Stimulated activated CD4-positive, alpha-beta T cell treated with anti-CD3 and anti-CD28 coated beads, Interleukin-4, amount 100 ng/mL, for 4 hours (primary cell): ENCODE measurements at places on chromosomes 2 and 18.

- DNase-seq = no peak
Measured at GRCh38 chr2:202762556-202762955, 109.0 kb downstream of the ICA1L start.

- DNase-seq = no peak
Measured at GRCh38 chr18:36630917-36631316, 197.9 kb downstream of the TPGS2 start.

GRCh38 chr2:60936757-60937156, 55.4 kb downstream of the REL start:
- DNase-seq = no peak

DNA sequence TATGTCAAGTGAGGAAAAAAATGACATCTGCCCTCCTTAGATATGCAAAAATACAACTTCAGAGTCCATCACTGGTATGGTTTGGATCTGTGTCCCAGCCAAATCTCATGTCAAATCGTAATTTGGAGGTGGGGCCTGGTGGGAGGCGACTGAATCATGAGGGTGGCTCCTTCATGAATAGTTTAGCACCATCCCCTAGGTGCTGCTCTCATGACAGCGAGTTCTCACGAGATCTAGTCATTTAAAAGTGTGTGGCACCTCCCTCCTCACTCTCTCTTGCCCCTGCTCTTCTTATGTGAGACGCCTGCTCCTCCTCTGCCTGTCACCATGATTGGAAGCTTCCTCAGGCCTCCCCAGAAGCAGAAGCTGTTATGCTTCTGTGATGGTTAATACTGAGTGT, 5.9 kb upstream of the PSMA8 start:
- DNase-seq = no peak

DNA sequence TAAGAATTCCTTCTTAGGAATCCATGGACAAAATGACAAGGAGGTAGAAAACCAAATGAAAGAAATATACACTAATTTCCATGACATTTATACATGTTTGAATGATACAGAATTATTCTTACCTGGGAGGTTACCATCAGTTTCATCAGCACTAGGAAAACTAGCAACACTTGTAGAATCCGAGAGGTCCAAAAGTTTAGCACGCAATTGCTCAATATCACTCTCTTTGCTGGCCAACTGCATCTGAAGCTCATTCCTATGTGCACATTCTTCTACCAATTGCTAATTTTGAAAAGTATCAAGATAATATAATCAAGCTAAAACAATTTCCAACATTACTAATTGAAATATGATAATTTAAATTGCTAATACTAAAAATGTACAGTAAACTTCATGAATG, 144.8 kb downstream of the ROCK1 start:
- no peak for DNase-seq
